ENCODE measurements at places on chromosomes 7 and 10.

DNA sequence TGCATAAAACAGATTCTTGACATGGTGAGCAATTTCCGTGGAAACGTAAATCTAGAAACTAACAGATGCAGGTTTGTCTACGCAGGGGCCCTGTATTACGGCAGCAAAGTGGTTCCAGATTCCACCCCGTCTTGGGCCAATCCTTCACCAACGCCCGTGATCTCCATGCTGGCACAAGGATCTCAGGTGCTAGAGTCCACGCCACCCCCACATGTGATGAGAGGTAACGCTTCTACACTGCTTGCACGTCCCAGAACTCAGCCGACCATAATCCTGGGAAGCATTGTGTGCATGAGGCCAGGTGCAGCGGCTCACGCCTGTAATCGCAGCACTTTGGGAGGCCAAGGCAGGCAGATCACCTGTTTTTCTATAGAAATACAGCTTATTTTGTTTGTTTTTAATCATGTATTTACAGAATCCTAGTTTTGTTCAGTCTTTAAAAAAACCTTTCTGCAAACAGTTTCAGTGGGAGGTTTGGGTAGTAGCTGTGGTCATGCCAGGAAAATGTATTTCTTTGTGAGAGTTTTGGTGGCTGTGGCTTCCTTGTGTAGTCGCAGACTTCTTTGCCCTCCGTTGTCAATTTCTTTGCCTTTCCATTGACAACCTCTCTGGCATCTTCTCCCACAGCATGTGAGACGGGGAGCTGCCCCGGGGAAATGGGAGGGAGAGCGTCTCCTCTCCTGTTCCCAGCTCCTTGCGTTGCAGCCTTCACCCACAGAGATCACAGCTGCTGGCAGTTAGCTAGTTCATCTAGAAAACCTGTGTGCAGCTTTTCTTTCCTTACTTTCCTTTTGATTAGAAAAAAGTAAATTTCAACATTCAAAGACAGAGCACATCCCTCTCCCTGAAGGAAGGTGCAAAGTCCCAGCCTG is 35.7 kb downstream of the ITIH2 start:
- no peaks in the 10 kb centered on the region for H3K36me3 ChIP-seq
- no peak for DNase-seq
- H3K4me3 ChIP-seq = no peak overlapping the region
- no peak overlapping the region for H3K27ac ChIP-seq

DNA sequence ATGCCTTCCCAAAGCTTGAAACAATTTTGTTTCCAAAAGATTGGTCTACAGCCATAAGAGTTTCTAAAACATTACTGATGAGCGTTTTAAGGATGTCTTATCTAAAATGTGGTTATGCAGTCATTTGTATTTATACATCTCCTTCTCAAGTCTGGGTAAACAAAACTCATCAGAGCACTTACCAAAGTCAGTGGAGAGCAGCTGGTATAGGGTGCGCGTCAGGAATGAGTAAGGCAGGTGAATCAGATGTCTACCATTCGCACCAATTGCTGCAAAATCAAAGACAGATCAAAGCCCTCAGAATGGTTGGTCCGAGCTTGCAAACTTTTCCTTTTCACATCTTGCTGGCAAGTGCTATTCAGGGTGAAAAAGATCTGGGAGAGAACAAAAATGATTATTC is 65.6 kb upstream of the FAM171A1 start:
- H3K27ac ChIP-seq = no peak overlapping the region
- H3K4me3 ChIP-seq = no peak overlapping the region
- H3K36me3 ChIP-seq = no peaks in the 10 kb centered on the region
- no peaks in the 10 kb centered on the region for H3K4me1 ChIP-seq

GRCh38 chr7:22811746-22812280 is 10.8 kb downstream of the TOMM7 start:
- peaks cover 7% of the 10 kb centered on the region for H3K4me1 ChIP-seq
- no peak overlapping the region for H3K27ac ChIP-seq
- H3K36me3 ChIP-seq = peaks cover 27% of the 10 kb centered on the region
- no peaks in the 10 kb centered on the region for H3K27me3 ChIP-seq
- H3K4me3 ChIP-seq = no peak overlapping the region

DNA sequence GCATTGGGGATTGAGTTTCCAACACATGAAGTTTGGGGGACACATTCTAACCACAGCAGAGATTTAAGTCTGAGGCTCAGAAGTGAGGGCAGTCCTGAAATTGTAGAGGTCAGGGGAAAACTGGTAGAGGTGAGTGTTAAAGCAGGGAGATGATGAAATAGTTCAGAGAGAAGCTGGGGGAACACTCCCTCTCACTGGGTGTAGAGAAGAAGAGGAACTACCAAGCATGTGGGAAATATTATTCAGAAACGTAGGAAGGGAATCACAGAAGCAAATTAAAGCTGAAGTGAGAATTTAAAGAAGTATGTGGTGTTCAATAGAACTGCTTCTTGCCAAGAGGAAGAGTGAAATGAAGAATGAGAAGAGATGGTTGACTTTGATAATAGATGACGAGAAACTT is 121.5 kb upstream of the FAM3C start:
- no peak overlapping the region for H3K4me3 ChIP-seq
- H3K27me3 ChIP-seq = no peaks in the 10 kb centered on the region
- H3K4me1 ChIP-seq = no peaks in the 10 kb centered on the region
- H3K27ac ChIP-seq = no peak overlapping the region
- DNase-seq = no peak

Measured in SJCRH30 (cell line).